ENCODE measurements at places on chromosomes 7 and 10. TPM values are rescaled to one million over a fixed set of nuclear protein-coding genes. Genes with fewer than 3 reads are reported as not detected.

The LRRD1 gene
- total RNA-seq = 0.65 TPM

- no peak for DNase-seq
Measured at GRCh38 chr7:138258197-138258559, 181.9 kb downstream of the AKR1D1 start.

The AQP1 gene
- 247 TPM for total RNA-seq

GRCh38 chr7:38185395-38186307 lies 7.6 kb downstream of the STARD3NL start:
- no peak for DNase-seq

GRCh38 chr10:58013406-58013805 lies 254.3 kb downstream of the IPMK start:
- no peak for DNase-seq

The RRP12 gene
- total RNA-seq = 24.2 TPM

DNA sequence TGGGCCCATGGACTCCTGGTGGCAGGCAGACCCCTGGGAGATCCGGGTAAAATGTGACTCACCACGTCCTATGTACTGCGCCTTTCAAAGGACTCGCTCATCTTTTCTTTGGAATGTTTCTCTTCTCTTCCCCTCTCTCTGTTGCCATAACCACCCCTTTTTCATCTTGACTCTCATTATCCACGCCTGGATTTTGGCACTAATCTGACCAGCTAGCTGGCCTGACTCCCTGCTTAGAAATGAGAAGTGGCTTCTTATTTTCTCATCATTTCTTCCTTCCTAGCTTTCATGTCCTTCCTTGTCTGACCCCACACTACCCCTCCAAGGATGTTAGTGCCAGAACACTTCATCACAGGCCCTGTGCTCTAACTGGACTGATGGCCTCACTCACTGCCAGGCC lies 98.0 kb upstream of the FAM171A1 start:
- DNase-seq = no peak

The PPP1R17 gene
- not detected for total RNA-seq
